ENCODE measurements at places on chromosomes 4 and X.

GRCh38 chr4:147160908-147161513 is 215.3 kb upstream of the TTC29 start:
- DNase-seq = peak; percentile 39

GRCh38 chr4:81405900-81406401 is 65.8 kb downstream of the RASGEF1B start:
- peak; percentile 22 for DNase-seq

DNA sequence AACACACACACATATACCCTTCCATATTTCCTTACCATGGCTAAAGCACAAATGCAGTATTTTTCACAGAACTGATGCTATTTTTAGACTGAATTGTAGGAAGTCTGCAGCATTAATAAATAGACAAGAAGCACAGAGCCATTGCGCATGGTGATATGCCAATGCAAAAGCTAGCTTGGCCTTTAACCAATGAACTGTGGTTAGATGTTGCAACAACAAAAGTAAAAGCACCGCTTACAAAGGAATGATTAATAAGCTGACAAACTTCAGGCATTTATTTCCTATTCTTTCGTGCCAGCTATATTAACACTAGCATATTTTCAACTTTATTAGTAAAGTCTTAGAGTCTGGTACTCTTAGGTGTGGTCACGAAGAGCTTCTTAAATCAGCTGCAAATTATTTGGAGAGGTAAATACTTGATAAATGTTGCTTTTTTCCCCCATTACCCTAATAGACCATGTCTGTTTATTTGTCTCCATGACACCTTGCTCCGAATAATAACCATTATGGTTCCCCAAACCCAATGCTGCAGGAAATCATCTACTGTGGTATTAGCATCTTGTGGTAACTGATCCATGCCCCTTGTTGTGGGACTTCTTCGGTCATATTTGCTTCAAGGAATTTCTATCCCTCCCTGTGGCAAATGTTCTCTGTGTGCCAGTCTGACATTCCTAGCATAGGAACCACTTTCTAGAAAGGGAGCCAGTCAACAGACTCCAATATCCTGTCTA is 306.1 kb upstream of the TAPT1 start:
- DNase-seq = no peak

- DNase-seq = no peak
These were observed 169.5 kb downstream of the ARHGAP10 start for GRCh38 chr4:147901388-147901787.
